Stimulated activated CD4-positive, alpha-beta T cell treated with anti-CD3 and anti-CD28 coated beads, Interleukin-4, amount 100 ng/mL, for 1 hour (primary cell): ENCODE measurements at places on chromosomes 16 and 17.

- no peak for DNase-seq
These were observed 27.3 kb downstream of the TXNDC11 start for GRCh38 chr16:11715246-11715947.

- DNase-seq: no peak
These were observed 4.8 kb downstream of the PRR11 start for GRCh38 chr17:59160157-59161025.

DNA sequence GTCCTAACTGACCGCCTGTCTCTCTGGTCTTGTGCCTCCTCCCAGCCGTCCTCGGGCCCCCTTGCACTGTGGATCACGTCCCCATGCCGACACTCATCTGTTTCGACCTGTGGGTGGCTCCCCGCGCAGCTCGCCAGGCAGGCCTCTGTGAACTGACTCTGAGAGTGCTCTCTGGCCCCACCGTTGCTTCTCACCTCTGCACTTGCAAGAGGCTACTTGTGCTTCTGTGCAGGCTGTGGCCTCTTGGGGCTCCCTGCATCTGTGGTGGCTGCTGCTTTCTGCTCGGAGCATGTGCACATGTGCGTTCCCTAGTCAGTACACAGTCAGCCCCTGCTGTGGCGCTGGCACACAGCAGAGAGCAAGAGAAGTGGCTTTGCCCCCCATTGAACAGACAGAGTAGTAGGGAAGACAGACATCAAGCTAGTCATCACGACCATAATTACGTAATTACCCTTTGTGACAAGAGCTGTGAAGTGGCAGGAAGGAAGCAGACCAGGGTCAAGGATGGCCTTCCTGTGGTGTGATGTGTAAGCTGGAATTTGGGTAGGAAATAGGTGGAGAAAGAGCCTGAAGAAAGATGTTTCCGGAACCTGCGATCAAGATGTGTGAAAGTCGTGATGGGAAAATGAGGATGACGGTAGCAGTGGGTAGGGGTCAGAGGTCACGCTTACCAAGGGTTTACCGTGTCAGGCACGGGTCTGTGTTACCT, 256.0 kb upstream of the CACNG5 start:
- no peak for DNase-seq

- DNase-seq: peak; percentile 41
These were observed 333 bp downstream of the MAFG start for GRCh38 chr17:81927152-81927652.

GRCh38 chr16:50967827-50968612, 183.1 kb downstream of the SALL1 start:
- no peak for DNase-seq

- DNase-seq: no peak
These were observed 20.7 kb upstream of the PRM1 start for GRCh38 chr16:11301645-11302501.

DNA sequence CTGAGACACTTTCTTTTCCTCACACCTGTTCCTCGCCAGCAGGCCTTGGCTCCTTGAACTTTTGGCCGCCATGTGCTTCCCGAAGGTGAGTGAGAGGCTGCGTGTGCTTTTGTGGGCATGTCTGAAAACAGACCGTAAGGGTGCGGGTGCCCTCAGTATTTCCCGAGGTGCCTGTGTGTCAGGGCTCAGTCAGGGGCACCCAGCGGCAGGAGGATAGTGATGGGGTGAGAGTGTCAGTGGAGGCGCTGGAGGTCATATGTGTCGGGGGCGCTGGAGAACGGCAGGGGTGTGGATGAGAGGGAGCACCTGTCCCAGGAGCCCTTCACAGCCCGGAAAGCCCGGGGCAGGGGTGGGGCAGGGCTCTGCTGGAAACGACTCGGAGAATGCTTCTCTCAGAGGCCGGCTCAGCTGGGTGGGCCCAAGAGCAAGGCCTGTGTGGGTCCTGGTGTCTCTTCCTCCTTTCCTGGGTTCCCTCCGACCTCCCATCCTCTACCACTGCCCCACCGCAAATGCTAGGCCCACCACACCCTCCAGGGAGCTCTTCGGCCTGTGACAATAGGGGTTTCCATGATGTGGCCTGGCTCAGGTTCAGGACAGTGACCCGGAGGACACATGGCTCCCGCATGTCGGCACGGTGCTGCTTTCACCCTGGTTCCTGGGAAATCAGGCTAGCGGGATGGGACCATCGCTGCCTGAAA, 451 bp downstream of the IL32 start:
- peak; percentile 38 for DNase-seq

DNA sequence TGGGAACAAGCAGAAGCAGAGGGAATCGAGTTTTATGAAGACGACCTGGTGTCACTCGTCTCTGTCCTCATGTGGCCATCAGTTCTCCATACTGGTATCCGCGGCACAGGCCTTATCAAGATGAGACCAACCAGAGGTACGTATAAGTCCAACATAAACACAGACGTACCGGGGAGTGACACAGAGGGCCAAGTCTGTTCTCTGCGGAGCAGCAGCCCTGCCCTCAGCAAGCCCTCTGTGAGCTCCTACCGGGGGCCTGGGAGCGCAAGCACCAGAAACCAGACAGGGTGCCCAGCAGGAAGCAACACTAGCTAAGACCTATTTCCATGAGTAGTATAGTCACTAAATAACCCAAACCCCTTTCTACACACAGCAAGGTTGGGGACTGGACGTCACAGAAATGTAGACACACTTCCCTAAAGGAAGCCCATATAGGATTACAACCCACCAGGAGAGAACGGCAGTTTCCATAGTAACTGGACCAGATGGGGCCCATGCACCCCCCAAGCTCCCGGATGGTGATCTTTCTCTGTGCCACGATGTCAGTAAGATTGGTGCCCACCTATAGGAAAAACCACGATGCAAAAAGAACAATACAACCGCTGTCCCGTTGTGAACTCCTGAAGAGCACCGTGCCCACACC, 911 bp downstream of the ARL16 start:
- DNase-seq: no peak

- DNase-seq: no peak
These were observed 137.9 kb downstream of the GAS7 start for GRCh38 chr17:10060526-10060925.

GRCh38 chr17:1997289-1997926, 27.7 kb downstream of the RTN4RL1 start:
- DNase-seq: no peak

DNA sequence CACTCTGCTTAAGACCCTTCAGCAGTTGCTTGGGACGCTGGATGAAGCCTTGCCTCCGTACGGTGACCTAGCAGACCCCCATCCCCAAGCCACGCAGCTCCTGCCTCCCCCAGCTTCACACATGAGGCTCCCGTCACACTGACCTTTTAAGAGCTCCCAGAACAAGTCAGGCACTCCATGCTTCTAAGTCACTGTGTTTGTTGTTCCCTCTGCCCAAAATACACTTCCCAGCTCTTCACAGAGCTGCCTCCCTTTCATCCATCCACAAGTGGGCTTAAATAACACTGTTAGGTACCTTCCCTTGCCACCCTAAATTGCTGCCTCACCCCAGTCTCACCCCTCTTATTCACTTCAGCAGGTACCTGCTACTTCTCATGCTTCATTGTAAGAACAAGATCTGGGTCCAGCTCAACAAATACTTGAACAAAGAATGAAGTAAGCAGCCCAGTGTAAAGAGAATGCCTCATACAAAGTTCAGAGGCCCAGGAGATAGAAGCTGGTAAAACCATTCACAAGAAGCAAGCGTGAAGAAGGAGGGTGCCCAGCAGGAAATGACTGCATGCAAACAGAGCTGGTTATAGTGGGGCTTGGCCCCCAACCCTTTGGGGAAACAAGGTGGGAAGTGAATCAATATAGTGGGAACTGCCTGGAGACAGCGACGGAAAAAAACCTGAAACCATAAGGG, 5.8 kb downstream of the ZC3H7A start:
- DNase-seq: no peak

DNA sequence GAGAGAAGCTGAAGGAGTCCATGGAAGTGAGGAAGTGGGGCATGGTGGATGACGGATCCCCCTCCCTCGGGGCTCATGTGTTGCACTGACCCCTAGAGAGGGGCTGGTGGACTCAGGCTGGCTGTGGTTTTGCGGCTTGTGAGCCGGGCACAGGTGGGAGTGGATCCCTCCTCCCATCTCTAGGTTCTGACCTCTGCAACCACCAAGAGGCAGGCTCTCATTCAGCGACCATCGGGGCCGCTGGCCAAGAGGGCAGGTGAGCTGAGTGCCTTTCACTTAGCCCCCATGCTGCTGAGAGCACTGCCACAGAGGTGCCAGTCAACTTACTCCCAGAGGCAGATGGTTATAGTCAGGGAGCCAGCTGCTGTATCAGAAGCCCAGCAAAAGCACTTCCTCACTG, 67.3 kb downstream of the SCNN1B start:
- no peak for DNase-seq

GRCh38 chr16:50473356-50473945, 74.7 kb upstream of the NKD1 start:
- DNase-seq: no peak

DNA sequence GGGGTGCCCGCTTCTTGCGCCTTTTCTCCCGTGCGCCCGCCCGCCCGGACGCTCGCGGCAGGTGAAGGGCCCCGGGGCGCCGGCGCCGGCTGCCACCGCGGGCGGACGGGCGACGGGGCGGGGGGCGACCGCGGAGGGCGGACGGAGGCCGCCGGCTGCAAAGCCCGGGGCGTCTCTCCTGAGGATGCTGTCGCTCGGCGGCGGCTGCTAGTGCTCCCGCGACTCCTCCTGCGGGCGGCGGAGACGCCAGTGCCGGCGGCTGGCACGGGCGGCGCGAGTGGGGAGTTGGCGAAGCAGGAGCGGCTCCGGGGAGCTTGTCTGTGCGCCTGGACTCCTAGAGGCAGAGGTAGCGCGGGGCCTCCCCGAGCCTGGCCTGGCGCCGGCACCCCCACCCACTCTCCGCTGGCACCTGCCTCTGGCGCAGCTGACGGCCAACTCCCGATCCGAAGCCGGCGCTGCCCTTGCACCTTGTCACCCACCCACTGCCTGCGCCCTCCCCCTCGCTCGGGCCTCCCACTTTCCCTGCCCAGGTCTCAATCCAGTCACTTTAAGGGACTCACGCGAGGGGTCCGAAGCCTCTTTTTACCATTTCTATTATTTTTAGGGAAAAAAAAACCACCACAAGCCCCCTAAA, at the start of gene FAM20A:
Gene FAM20A (minus strand): TSS at position 437 of the 634 bp plus-strand sequence. CDS start 701 bp downstream, outside the sequence.
- no peak for DNase-seq

DNA sequence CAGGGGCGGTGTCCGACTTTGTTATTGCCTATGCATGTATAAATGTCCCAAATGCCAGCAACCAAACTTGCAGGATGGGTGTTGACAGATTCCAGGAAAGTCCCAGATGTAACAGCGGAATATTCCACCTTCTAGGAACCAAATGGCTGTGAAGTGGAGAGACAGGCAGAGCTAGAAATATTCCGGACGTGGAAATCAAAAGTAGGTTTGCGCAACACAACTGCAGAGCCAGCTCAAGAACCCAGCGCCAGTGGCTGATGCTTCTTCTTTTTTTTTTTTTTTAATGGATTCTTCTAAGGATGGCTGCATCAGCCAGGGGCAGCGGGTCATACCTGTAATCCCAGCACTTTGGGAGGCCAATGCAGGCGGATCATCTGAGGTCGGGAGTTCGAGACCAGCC, 601.7 kb downstream of the MAF start:
- DNase-seq: no peak

DNA sequence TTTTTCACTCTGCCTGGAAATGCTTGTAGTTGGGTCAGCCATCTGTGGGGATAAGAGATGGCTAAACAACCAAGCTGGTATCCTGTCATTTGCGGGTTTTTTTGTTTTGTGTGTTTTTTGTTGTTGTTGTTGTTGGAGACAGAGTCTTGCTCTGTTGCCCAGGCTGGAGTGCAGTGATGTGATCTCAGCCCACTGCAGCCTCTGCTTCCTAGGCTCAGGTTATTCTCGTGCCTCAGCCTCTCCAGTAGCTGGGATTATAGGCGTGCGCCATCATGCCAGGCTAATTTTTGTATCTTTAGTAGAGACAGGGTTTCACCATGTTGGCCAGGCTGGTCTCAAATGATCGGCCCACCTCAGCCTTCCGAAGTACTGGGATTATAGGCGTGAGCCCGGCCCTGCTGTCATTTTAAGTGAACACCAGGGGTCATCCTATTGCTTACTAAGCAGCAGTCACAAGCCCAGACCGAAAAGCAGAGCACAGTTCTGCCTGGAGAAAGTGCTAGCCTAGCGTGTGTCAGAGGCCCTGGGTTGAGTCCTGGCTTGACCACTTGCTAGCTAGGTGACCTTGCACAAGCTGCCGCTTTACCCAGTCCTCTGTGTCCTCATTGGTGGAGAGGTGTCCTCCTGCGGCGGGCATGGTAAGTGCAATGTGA, 4.6 kb downstream of the SMCR8 start:
- DNase-seq: no peak

- no peak for DNase-seq
These were observed 6.2 kb downstream of the PLCG2 start for GRCh38 chr16:81785138-81785924.

GRCh38 chr17:75876190-75876937, 2.0 kb downstream of the TRIM47 start:
- DNase-seq: peak; percentile 64

DNA sequence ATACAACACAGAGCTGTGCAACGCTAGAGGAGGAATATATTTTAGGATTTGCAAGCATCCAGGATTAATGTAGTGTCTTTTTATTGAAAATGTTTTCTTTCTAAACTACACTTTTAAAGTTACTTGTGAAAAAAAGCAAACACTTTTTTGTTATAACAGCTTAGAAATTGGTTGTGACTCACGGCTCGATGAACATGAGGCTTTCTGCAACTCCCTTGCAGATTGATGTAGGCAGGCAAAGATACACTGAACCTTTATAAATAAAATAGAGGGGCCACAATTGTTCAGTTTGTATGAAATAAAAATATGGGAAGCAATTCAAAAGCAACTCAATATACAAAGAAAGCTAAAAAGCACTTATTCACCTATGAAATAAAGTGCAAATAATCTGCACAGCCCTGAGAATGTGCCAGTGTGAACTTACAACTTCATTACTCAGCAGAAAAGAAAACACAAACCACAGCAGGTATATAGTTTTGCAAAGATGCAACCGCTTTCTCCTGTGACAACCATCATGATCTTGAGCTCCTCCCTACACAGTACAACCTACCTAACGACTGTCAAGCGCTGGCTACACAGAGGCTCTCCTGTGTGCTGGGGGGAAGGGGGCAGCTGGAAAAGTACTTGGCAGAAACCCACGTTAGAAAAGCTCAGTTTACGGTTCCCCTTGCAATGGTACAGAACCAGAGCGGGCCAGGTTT, 948 bp downstream of the LUC7L start:
- DNase-seq: no peak

GRCh38 chr17:78325076-78325687, 34.7 kb downstream of the SOCS3 start:
- no peak for DNase-seq

GRCh38 chr17:31595666-31596381, 204.3 kb downstream of the RAB11FIP4 start:
- no peak for DNase-seq

- no peak for DNase-seq
These were observed 12.4 kb downstream of the TP53 start for GRCh38 chr17:7674934-7675333.

DNA sequence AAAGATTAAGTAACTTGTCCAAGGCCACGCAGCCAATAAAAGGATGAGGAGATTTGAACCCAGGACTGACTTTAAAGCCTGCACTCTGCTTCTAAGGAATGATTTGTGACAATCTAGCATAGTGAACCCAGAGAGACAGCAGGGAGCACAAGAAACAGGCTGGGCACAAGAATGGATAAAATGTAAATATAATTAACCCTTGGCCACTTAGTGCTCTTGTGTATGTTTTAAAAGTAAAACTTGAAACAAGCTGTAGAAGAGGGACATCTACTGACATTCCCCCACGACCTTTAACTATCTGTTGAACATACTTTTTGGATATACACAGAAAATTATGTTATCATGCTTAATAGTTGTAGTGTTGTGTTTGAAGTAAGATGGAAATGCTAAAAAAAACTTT, 141.9 kb upstream of the PMFBP1 start:
- no peak for DNase-seq
